ENCODE measurements at places on chromosomes 5 and 9.

DNA sequence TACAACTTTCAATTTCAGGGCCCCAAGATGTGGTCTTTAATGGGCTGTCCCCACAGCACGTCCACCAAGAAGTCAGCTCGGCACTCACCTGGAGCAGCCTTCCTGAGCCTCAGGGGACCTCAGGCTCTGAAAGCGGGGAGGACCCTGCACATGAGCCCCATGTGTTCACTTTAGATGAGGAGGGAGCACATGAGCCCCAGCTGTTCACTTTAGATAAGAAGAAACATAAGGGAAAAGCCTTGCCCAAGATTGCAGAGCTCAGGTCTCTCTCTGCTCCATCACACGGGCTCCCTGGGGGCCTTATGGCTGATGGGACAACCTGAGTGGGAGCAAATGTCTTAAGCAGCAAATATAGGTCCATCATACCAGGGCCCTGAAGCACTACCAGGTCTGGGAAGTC is 56.4 kb downstream of the NIPSNAP3B start:
- no peak for DNase-seq

DNA sequence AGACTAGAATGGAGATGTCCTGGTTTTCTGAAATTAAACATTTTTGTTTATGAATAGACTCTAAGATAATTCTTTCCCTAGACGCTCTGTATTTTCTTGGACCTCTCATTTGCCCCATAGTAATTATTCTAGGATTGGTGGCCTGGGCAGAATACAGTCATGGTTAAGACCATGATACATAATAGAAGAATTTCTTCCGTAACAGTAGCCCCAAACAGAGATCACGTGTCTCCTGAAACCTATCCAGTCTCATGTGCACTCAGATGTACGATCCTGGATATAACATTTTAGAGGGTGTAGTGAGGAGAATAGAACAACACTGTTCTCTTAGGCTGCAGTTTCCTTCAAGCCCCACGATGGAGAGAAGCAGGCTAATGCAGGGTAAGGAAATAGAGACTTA is 22.3 kb downstream of the PCDHAC2 start:
- no peak for DNase-seq

- DNase-seq = no peak
These were observed 22.4 kb downstream of the MOCS2 start for GRCh38 chr5:53087171-53087570.

GRCh38 chr5:14004598-14005394 is 60.3 kb upstream of the DNAH5 start:
- DNase-seq = no peak

DNA sequence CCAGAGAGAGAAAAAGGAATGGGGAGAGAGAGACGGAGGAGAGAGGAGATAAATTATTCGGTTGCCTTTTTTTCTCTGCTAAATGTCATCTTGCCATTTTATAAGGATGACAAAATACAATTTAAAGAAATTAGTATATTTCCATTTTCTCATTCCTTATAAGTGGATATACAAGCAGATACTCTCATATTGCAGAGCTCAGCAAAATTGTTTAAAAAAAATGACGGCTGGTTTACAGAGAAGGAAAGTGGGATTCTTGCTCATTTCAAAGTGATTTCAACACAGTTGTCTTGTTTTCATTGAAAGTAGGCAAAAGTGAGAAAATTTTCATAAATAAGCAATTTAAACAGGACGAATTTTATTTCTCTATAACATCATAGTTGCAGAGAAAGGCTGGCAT is 641.9 kb upstream of the CDH6 start:
- DNase-seq = no peak

DNA sequence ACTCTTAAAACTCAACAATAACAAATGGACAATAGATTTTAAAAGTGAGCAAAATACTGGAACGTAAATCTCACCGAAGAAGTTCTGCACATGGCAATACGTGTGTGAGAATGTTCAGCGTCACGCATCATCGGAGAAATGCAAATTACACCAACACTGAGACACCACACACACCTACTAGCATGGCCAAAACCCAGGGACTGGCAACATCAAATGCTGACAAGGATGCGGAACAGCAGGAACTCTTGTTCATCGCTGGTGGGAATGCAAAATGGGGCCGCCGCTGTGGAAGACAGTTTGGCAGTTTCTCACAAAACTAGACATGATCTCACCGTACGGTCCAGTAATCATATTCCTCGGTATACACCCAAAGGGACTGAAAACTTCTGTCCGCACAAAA is 21.6 kb upstream of the CLPTM1L start:
- no peak for DNase-seq

- DNase-seq = no peak
These were observed 83.4 kb downstream of the GCNT1 start for GRCh38 chr9:76542360-76542759.

DNA sequence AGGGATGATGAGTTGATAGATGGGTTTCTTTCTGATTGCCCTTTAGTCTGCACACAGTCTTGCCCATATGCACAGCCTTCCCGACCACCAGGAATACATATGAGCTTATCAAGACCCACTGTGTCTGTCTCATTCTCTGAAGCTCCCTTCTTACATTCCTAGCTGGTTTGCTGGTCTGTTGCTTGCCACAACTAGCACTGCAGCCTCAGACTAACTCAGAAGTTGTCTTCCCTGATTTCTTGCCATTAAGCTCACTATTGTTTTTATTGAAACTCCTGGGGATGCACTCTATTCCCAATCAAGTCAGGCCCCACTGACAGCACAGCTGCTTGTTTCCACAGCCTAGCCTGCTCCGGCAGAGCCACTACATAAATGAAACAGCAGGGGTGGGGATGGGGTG is 97.5 kb downstream of the SAXO1 start:
- DNase-seq = no peak

DNA sequence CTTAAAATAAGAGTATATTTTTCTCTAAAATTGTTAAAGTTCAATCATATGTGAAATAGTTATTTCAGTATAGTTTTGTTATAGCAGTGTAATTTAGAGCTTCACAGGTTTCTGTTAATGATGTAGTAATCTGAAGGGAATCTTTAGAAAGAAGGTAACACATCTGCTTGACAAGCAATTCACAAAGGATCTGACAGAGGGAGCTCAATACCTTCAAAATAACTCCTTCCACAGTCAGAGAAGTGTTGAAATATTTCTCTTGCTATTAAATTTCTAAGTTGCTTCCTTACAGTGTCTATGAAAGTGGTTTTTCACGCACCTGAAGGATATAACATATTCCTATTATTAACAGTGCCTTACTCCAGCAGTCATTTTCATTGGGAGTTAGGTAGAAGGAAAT is 44.9 kb downstream of the SLC25A51 start:
- no peak for DNase-seq

DNA sequence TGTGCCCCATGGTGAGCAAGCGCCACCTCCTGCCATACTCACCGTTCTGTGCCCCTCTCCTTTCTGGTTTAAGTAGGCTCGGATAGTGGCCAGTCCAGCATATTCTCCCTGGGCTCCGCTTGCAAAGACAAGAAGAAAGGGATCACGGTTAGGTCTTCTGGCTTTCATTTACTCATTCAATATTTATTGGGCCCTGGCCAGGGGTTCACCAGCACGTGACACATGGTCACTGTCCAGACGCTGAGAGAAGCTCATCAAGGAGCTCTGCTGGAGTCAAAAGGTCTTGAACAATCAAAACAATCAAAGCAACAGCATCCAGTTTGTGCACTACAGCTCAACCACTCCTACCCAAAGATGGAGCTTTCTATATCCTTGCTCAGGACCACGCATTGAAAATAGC is 80.2 kb downstream of the GLDC start:
- DNase-seq = no peak

DNA sequence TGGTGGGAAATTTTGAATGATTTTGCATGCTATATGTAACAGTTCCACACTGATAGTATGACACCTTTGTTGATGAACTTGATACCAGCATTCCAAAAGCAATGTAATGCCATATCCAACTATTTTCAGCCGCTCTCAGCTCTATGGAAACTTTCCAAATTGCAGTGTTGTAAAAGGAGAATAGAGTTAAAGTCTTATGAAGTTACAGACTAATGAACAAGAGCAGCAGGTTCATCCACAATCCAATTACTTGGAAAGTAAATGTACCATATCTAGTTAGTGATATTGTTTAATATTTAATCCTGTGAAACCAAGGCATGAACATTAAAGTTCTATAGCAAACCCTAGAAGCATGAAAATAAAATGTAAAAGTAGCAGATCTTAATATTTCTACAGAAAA is 418.2 kb downstream of the TUSC1 start:
- DNase-seq = no peak

DNA sequence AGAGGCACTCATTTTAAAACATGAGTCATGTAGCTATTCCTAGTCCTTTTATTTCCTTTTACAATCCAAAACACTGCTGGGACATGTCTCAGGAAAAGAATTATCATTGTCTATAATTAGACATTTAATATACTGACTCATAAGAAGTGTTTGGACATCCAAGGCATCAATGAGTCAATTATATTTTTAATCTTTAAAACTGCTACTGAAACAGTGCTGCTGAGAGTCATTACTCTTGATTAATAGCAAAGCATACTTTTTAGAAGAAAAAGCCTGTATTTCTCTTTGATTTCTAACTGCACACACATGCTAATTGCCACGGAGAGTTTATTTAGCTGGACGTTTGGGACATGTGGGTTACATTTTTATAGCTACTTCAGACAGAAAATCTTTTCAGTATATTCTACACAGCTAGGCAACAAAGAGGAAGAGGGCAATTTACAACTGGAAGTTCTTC is 1249.0 kb upstream of the CDH18 start:
- no peak for DNase-seq

GRCh38 chr5:138752341-138752950 is 779 bp upstream of the CTNNA1 start:
- DNase-seq = peak; percentile 34

GRCh38 chr9:19698960-19699359 is 89.9 kb downstream of the SLC24A2 start:
- DNase-seq = no peak

DNA sequence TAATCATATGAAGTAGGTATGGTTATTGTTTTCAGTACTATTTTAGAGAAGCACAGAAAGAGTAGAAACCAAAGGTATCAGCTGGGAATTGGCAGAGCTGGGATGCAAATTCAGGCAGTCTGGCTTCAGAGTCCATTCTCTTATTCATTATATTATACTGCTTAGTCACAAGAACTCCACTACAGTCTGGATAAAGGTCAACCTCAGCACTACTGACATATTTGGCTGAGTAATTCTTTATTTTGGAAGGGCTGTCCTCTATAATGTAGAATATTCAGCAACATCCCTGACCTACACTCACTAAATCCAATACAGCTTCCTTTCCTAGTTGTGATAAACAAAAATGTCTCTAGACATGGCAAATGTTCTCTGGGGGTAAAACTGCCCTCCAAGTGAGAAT is 37.6 kb downstream of the PTGER4 start:
- no peak for DNase-seq

DNA sequence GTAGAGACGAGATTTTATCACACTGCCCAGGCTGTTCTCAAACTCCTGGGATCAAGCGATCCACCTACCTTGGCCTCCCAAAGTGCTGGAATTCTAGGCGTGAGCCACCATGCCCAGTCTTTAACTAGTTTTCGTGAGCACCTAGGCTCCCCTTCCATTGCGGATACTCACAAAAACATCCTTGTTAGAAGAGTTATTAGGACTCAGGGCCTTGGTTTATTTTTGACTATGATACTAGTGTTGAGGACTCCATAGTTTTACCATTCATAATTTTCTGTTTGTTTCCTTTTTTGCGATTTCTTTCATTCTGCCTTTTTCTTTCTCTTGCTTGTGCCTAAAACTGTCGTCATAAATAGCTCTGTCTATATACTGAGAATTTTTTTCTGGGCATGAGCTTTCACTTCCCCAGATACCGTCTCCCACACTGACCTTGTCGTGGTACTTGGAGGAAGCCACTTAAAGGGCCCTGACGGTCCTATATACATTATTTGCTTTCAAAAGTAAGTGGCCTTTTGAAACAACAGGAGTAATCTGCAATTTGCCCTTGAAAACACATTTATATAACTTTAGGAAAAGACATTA is 5.2 kb downstream of the F2R start:
- DNase-seq = no peak

DNA sequence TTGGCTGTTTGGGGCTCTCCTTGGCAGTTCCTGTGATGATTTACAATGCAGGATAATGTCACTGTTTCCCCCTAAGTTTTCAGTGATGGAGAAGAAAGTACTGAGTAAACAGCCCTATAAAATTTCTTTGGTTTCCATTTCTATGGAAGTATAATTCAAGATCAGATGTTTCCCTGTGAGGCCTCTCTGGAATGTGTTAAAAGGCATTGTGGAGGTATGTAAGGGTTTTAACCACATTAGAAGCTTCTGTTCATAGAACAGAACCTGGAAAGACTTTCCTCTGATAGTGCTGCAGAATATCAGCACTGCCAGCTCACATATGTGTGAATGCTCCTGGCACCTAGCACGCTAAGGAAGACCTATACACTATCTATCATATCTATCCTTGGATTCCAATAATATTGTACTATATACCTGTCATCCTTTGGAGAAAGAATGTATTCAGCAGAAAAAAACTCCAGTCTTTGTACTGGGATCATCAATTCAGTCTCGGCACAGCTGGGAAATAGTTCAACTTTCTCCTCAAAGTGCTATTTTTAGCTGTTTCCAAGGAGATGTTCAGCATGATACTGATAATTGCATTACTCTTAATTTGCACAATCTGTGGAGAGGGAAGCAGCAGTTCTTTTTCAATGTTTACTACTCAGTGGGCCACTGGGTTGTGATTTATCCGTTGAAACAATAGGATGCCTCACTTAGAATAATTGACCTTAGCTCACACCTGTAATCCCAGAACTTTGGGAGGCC is 21.9 kb downstream of the TTC1 start:
- no peak for DNase-seq

GRCh38 chr5:16271851-16272250 is 92.3 kb upstream of the MARCHF11 start:
- no peak for DNase-seq

- no peak for DNase-seq
These were observed 70.4 kb downstream of the NFIB start for GRCh38 chr9:14243514-14244042.

DNA sequence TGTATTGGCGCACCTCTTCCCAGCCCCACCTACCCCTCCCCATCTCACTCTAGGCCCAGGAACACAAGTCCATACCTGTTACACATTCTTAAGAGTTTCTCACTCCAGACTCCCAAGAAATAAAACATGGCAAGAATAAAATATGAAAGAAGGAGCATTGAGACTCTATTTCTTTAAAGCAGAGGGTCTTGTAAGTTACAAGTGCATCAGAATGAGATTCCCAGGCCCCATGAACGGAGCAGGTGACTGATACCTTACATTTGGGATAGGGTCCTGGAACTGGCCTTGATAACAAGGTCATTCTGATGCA is 5.7 kb downstream of the EGR1 start:
- DNase-seq = no peak

DNA sequence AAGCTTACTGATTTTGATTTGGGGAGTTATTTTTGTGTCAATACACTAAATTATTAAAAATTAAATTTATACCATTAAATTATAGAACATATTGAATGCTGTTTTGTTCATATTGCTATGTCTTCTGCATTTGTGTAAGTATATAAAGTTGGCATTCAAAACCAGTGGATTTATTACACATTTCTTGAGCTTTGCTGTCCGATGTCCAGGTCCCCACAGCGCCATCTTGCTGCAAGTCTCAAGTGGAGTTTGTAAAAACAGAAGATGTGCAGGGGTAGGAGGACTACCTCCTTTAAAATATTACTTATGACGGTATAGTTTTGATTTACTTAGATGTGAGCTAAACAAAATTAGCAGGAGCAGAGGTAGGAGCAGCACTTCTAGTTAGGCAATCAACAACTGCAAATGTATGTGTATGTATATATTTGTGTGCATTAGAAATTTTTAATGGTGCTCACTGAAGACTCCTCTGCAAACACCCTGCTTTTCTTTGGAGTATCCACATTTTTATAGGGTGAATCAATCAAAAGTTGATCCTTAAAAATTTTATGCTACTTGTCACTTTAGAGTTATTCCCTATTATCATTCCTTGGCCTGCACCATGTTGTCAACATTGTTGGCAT is 37.4 kb downstream of the CPEB4 start:
- peak; percentile 60 for DNase-seq

Measured in G401 (cell line).